Activated CD8-positive, alpha-beta memory T cell treated with anti-CD3 and anti-CD28 coated beads for 1 hour (primary cell): ENCODE measurements at places on chromosomes 4 and X.

GRCh38 chrX:2658585-2659292 is 32.4 kb upstream of the CD99 start:
- no peak for DNase-seq

DNA sequence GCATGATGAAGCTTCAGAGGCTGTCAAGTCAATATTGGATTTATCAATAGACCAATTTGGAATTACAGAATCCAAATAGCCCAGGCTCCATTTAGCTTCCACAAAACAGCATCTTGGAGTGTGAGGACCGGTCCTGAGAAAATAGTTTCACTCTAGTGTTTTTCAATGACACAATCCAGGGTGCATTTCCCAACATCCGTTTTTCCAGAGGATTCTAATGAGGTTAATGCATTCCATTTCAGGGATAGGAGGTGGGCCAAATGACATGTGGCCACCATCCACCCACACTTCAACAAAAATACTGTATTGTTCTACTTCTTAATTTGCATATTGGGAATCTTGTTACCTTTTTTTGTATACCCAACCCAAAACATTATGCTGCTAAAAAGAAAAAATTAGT is 229.8 kb upstream of the LDB2 start:
- DNase-seq = no peak

DNA sequence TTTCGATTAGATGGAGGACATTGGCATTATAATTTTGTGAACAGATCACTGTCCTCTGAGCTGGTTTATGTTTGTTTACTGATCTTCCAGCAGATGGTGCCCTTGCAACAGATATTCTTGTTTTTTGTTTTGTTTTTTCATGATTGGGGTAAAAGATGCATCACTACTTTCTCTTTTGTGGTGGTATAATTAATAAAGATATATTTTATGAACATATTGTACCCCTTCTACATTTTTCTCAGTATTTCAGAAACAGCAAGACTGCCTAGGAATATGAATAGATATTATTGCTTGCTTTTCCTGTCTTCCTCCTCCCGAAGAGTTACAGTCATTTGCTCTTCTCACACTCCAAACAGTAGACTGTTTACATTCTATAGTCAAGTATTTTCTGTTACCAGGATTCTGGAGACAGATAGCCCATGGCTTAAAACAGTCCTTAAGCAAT is 905.2 kb downstream of the TRAM1L1 start:
- no peak for DNase-seq

DNA sequence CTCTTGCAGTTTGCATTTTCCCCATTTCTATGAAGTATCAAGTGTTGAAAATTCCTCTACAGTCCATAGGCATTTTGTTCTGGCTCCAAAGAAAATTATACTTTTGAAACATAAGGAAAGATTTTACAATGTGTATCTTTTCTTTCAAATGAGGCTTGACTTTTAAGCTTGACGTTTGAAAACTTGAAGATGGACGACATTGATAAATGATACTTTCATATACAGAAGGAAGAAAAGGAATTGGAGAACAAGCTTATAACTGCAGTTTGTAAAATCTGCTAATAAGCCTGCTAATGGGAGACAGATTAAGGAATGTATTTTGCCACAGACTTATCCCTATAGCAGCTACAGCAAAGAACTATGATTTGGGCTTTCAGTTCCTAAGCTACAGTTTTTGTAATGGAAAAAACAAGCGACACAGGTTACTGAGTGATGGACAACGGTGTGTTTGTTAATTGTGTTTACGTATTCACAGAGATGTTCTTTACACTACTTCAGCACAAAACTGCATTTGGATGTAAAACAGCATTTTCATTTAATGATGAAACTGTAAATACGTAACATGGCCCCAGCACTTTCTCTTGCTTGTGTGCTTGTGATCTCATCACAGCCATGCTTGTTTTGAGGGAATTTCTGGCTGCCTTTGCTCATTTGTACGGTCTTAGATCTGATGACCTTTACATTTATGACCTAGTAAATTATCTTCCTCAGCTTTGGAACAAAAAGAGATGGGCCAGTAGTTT is 83.2 kb upstream of the FAT1 start:
- DNase-seq = no peak

DNA sequence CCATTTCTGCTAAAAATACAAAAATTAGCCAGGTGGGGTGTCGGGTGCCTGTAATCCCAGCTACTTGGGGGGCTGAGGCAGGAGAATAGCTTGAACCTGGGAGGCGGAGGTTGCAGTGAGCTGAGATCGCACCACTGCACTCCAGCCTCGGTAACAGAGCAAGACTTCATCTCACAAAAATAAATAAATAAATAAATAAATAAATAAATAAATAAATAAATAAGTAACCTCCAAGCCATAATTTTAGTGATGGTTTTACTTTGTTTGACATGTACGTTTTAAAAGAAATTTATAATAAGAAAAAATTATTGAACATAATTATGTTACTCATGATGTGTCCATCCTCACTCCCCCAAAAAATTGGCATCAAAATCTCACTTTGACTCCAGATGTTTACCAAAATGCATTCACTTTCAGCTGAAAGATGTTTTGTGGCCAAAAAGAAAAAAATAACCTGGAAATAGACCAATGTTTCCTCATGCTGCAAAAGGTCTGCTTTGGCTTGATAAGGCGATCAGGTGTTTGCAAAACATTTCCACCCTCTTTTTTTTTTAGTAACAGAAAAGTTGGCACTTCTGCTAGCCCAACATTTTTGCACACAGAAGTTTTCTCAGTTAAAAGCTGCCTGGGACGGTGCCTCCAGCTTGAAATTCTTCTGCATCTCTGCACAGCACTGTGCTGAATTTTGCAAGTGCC is 42.2 kb upstream of the DHRSX start:
- no peak for DNase-seq

- DNase-seq = no peak
These were observed 116.2 kb downstream of the GATB start for GRCh38 chr4:151644622-151645021.

- no peak for DNase-seq
These were observed 52.4 kb upstream of the NDP start for GRCh38 chrX:44025555-44025954.

DNA sequence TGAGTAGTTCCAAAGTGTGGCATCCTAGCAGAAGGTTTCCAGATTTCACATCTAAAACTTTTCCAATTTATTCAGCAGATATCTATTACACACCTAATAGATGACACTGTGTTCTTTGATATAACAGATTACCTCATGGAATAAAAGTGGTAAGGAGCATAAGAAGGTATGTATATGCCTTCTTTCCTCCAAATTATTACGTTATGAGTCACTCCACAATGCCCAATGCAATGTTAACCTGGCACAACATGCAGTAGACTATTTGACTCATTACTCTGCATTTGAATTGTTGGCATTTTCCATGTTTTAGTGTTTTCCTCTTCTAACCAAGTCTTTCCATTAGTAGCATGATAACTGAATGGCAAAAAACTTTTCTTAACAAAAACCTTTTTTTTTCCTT is 383.6 kb downstream of the ADGRL3 start:
- no peak for DNase-seq

DNA sequence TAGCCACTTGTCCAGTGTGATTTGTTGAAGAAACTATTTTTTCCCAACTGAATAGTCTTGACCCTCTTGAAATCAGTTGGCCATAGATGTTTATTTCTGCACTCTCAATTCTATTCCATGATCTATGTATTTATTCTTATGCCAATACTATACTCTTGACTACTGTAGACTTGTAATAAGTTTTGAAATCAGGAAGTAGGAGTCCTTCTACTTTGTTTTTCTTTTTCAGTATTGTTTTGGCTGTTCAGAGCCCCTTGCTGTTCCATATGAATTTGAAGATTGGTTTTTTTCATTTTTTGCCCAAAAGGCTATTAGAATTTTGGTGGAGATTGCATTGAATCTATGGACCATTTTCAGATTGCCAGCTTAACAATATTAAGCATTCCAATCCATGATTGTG is 10.2 kb downstream of the SAP30 start:
- DNase-seq = no peak

- no peak for DNase-seq
These were observed 11.3 kb upstream of the SLC9B1 start for GRCh38 chr4:103030791-103031190.

GRCh38 chr4:169334335-169334734 is 63.6 kb upstream of the SH3RF1 start:
- no peak for DNase-seq

GRCh38 chrX:142312591-142312990 is 107.5 kb upstream of the MAGEC2 start:
- DNase-seq = no peak

GRCh38 chr4:72489267-72489666 is 79.8 kb downstream of the ADAMTS3 start:
- no peak for DNase-seq

GRCh38 chr4:185039508-185040273 is 21.4 kb downstream of the HELT start:
- DNase-seq = no peak

GRCh38 chr4:7347981-7348380 is 86.7 kb downstream of the PSAPL1 start:
- no peak for DNase-seq

DNA sequence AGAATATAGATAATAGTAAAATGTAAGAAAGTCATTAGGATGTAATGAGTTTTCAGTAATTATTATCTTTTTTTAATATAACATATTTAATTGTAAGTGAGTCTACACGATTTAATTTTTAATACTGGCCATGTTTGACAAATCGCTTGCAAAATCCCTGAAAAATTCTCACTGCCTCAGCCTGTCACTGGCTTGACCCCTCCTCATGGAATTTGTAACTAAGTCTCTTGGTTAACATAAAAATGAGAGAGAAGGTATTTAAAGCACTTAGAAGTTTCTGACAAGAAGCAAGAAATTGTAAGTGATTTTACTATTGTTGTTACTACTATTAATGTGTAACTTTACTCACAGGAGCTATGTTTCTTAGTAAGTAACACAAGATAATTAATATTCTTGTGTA is 237.9 kb upstream of the GK2 start:
- DNase-seq = no peak

DNA sequence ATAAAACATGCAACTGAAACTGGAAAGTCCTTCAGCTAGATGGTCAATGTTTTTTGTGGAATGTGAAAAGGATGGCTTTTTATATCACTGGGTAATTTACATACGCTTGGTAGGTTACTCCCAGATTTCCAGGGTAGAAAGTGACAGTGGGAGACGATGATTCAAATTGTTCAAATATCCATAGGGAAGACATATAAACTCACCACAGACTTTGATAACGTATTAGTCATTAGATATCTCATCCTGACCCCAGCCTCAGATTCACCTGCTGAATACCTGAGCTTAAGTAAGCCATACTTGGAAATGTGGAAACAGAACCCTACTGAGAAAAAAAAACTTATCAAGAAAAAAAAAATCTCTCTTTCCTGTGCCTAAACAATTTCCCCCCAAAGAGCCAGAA is 169.4 kb downstream of the ZNF674 start:
- no peak for DNase-seq

GRCh38 chr4:48131736-48132135 is 2.3 kb downstream of the TXK start:
- DNase-seq = no peak

GRCh38 chrX:103063918-103064434 is at the start of gene BEX1:
Gene BEX1, minus strand, starts transcription at chrX:103064171. Its CDS starts 897 bp downstream, at chrX:103063274.
- DNase-seq = no peak

- DNase-seq = no peak
These were observed 134.7 kb upstream of the FAM9C start for GRCh38 chrX:13179100-13179499.

GRCh38 chr4:19438233-19438632 is 813.5 kb upstream of the SLIT2 start:
- no peak for DNase-seq

GRCh38 chrX:72634331-72634730 is 61.7 kb upstream of the HDAC8 start:
- no peak for DNase-seq

DNA sequence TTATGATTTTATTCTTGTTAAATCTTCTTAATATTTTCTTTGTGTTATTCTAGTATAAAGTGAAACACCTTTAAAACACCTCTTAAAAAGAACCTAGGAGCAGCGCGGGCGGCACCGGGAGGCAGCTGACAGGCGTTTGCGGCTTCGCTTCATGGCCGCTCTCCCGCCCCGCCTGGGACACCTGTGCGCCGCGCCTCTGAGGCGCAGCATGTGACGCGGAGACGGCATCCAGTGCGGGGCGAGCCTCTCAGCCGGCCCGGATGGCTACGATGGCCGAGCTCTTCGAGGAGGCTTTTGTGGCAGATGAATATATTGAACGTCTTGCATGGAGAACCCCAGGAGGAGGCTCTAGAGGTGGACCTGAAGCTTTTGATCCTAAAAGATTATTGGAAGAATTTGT is 1592.7 kb downstream of the TECRL start:
- DNase-seq = no peak

GRCh38 chr4:3121110-3121509 is 46.6 kb downstream of the HTT start:
- DNase-seq = no peak

- DNase-seq = no peak
These were observed 6.4 kb downstream of the TCEAL8 start for GRCh38 chrX:103248553-103248952.

- DNase-seq = no peak
These were observed 50.9 kb downstream of the MED28 start for GRCh38 chr4:17665346-17665745.

DNA sequence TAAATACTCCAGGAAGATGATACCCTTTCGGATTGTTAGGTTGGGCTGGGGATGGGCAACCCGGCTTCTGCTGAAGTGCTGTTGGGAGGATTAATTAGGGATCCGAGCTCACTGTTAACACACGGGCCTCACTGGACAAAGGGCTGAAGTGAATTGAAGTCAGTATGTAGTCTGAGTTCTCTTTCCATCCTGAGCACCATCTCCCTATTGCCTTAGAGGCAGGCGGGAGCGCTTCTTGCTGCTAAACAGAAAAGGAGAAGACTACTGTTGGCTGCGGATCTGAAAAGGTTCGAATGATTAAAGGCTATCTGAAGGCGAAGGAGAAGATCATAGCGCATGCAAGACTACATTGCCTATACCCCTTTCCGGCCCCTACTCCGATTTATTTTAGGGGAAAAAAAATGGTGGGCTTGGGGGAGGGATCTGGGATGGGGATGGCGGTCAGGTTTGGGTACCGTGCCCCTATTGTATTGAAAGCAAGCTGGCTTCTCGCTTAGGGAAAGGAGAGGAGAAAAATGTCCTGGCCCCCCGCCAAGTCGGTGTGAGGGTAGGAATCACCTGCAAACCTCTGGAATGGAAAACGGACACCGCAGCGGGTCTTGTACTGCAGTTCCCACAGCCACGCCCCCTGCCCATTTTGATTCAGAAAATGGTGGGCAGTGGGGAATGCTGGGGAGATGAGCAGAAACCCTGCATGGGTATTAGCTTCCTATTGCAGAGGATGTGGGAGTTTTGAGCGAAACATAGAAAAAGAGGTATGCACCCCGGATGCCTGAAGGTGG is 22.3 kb downstream of the MORF4L2 start:
- no peak for DNase-seq

DNA sequence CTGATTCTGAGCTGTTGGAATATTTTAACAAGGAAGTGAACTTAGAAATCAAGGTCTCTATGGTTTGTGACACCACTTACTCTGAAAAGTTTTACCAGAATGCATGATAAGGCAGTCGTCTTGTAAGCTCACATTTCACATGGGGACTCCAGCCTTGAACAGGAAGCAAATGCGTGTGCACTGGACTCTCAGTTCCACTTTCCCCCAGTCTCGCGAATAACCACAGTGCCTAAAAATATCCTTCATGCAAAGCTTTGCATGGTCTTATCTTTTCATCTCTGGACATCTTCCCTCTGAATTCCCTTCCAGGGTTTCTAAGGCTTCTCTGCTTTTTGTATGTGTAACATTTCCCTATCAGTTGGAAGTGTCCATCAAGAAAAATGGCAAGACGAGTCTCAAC is 581.8 kb downstream of the NLGN4X start:
- DNase-seq = no peak

GRCh38 chr4:171629737-171630136 is 183.5 kb upstream of the GALNTL6 start:
- no peak for DNase-seq

- no peak for DNase-seq
These were observed 457 bp downstream of the TFE3 start for GRCh38 chrX:49042581-49043219.
